Osteoblast (primary cell): ENCODE measurements at places on chromosomes 13 and 19. TPM values are rescaled to one million over a fixed set of nuclear protein-coding genes. Genes with fewer than 3 reads are reported as not detected.

DNA sequence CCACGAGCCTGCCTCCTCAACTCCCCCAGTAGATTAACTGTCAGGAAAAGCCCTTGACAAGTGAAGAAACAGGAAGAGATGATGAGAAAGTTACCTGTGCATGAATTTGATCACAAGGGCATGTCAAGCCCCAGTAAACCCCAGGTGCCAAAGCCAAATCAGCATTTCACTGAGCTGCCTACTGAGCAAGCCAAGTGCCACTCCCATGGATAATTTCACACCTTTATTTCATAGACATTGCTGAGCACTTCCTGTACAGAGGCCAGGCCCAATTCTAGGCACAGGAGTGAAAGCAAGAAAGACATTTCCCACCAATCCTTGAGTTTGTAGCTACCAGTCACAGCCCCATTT, 2.4 kb downstream of the GADD45GIP1 start:
- peaks cover 42% of the 10 kb centered on the region for H3K4me1 ChIP-seq
- peaks cover 45% of the 10 kb centered on the region for H3K36me3 ChIP-seq
- no peak for DNase-seq
- H3K4me3 ChIP-seq, result no peak overlapping the region

DNA sequence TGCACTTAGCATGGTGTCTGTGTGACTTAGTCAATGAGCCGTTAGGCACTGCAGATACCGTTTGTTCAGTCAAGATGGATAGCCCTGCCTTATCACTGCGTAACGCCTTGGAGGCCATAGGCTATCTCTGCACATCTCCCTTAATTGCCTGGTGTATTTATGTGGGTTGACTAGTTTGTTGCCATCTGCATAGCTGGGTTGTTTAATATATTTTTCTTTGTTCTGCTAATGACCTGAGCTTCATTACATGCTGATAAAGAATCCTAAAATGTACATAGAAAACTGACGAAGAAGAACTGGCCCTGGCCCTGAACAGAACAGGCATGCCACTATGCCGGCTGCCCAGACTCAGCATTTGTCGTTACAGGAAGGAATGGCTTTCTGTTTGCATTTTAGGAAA, 297.8 kb downstream of the SHISA2 start:
- H3K4me3 ChIP-seq, result no peak overlapping the region
- no peak overlapping the region for H3K27ac ChIP-seq

DNA sequence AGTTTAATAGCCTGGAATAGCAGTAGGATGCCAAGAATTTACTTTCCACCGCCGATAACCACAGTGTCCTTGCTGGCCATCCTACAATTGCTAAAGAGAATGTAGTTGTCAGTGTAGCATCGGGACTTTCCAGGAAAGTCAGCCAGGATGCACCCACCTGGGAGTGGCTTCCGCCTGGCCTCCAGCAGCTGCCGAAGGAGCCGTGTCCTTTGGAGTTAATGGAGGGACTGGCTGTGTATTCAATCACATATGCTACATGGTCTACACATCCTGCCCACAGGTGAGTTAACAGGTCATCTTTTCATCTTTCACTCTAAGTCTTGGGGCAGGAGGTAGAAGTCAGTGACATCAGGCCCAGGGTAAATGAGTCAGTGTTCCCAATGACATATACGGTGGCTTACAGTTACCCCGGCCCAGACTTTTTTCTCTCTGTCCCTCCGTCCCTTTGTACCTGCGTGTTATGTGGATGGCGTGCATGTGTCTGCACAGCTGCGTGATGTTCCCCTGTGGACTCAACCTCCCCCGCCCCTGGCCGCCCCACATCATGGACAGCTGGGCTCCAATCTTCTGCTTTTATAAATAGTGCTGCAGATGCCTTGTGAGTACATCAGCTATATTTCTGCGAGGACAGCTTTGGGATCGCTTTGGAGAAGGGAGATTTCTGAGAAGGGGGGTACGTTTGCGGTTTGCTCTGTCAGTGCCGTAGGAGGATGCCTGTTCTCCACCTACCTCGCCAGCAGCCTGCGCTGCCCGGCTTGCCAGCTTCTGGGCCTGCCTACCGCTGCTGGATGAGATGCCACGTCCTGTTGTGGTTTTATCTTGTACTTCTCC, 63.1 kb downstream of the ATP11A start:
- no peak overlapping the region for H3K4me3 ChIP-seq
- peak; percentile 60 for DNase-seq
- H3K36me3 ChIP-seq, result no peaks in the 10 kb centered on the region
- H3K27ac ChIP-seq, result no peak overlapping the region

DNA sequence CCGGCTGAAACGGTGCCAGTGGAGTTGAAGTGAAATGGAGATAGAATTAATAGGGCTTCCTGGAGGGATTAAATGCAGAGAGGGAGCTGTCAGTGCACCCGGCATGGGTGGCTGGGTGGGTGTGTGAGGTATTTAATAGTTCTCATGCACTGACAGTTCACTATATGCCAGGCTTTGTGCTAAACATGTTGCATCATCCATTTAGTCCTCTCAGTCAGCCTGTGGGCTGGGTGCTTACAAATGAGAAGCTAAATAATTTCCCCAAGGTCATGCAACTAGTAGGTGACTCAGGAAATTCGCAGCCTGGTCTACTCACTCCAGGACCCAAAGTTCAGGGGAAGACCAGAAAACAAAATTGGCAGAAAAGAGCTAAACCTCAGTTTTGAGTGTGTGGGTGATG, 63.5 kb upstream of the SPATA13 start:
- no peak overlapping the region for H3K27ac ChIP-seq
- no peaks in the 10 kb centered on the region for H3K36me3 ChIP-seq
- H3K27me3 ChIP-seq, result peaks cover 2% of the 10 kb centered on the region

DNA sequence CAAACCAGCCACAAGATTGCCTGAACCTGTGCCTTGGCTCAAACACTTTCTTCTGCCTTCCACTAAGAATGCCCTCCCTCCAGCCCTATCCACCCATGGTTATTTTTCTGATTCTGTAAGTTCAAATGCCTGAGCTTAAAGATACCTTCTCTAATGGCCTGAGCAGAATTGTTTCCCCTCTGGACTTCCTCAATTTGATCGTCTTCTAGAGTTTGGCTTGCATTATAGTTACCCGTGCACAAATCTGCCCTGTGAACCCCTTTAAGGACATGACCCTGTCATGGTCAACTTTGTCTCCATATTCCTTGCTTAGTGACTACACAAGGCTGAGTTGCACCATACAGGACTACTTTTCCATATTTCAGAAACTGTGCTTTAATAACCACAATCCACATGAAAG, 481.0 kb downstream of the FOXO1 start:
- no peak overlapping the region for H3K4me3 ChIP-seq
- peaks cover 9% of the 10 kb centered on the region for H3K27me3 ChIP-seq
- H3K4me1 ChIP-seq, result peaks cover 4% of the 10 kb centered on the region
- H3K27ac ChIP-seq, result no peak overlapping the region
- H3K36me3 ChIP-seq, result no peaks in the 10 kb centered on the region

Gene SPRY2
- total RNA-seq, result 5.0 and 6.5 TPM in 2 replicates

Gene ZNF460
- 101 and 115 TPM in 2 replicates for total RNA-seq

DNA sequence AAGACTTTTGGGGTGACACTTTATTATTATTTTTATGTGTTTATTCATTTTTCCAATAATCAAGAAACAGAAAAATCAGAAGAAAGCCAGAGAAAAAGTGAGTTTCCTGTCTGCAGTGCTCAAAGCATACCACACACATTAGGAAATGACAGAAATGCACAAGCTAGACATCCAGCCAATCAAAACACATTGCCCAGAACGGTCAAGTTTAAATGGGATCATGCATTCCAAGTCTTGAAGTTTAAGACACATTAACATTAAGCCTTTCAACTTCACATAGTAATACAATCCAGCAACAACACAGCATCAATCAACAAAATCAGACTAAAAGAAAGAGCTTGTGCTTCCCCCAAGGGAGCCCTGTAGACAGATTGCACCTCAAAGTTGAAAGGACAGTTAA, 28.7 kb upstream of the MEDAG start:
- H3K4me3 ChIP-seq, result no peak overlapping the region
- peak overlapping the region; percentile 57 for H3K27ac ChIP-seq
- DNase-seq, result no peak

GRCh38 chr19:39737351-39737750, 478 bp downstream of the CLC start:
- H3K4me3 ChIP-seq, result no peak overlapping the region
- peak; percentile 15 for DNase-seq
- H3K27ac ChIP-seq, result no peak overlapping the region
- no peaks in the 10 kb centered on the region for H3K27me3 ChIP-seq

DNA sequence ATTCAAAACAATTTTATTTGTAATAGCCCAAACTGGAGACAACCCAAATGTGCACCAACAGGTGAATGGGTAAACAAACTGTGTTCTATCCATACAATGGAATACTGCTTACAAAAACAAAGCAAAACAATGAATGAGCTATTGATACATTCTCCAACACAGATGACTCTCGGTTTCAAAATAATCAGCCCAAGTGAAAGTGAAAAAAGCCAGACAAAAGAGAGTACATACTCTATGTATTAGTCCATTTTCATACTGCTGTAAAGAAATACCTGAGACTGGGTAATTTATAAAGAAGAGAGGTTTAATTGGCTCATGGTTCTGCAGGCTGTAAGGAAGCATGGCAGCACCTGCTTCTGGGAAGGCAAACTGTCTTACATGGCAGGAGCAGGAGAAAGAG, 65.2 kb upstream of the LRCH1 start:
- H3K4me1 ChIP-seq, result peaks cover 16% of the 10 kb centered on the region
- H3K4me3 ChIP-seq, result no peak overlapping the region
- no peak overlapping the region for H3K27ac ChIP-seq
- no peaks in the 10 kb centered on the region for H3K27me3 ChIP-seq
- DNase-seq, result no peak

Gene ABHD17A
- 49.5 and 52.5 TPM in 2 replicates for total RNA-seq

DNA sequence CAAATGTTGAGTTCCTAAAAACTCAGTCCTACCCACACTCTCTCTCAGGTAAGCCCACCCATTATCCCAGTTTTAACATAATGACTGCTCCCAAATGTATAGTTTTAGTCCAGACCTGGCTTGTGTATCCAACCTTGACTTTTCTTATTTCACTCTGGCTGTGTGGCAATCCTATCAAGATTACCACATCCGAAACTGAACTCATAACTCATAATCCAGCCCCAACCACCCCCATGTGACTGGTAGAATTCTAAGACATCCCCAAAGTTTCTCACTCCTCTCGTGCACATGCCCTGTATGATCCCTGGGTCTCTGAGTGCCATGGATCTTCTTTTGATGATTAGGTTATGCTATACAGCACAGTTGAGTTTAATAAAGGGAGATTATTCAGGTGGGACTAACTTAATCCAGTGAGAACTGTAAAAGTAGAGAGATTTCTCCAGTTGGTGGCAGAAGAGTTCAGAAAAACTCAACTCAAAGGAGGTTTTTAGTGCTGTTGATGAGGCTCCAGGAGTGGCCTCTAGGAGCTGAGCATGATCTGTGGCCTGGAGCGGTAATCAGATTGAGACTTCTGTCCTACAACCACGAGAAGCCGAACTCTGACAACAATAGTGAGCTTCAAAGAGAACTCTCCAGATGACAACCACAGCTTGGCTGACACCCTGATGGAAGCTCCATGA, 413.4 kb downstream of the ZNF536 start:
- no peak overlapping the region for H3K4me3 ChIP-seq
- no peak overlapping the region for H3K27ac ChIP-seq
- no peaks in the 10 kb centered on the region for H3K27me3 ChIP-seq
- no peak for DNase-seq

DNA sequence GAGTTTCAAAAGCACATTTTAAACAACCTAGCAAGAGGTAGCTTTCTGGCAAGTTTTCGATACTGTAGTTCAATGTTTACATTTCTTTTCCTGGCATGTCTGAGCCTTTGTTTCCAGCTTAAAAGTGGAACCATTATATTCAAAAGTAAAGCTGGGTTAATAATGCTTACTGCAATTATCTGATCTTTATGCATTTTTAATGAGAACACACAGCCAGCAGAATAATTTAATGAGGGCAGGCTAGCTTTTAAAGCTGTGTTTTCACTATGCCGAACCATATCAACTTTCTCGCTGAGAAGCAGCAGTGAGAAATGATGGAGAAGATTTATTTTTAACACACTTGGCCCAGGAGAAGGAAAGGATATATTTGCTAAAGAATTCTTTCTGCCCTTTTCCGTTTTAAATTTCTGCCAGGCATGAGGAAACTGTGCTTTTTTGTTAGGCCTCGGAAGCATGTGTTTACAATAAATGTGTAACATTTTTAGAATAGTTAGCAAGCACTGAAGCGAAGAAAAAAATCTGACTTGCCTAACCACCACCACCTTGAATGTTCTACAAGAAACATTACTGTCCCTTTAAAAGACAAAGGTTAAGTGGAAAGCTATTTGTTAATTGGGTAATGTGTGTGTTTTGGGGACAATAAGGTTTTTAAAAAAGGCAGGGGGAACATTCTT, 1.0 kb downstream of the MBNL2 start:
- DNase-seq, result no peak
- H3K27me3 ChIP-seq, result no peaks in the 10 kb centered on the region
- H3K27ac ChIP-seq, result peak overlapping the region; percentile 84
- peaks cover 30% of the 10 kb centered on the region for H3K4me1 ChIP-seq

GRCh38 chr13:106038752-106039151, 496.7 kb downstream of the EFNB2 start:
- no peak overlapping the region for H3K4me3 ChIP-seq
- H3K27me3 ChIP-seq, result no peaks in the 10 kb centered on the region
- peaks cover 9% of the 10 kb centered on the region for H3K4me1 ChIP-seq
- H3K27ac ChIP-seq, result peak overlapping the region; percentile 3
- no peaks in the 10 kb centered on the region for H3K36me3 ChIP-seq

- DNase-seq, result no peak
- no peaks in the 10 kb centered on the region for H3K36me3 ChIP-seq
- H3K4me1 ChIP-seq, result no peaks in the 10 kb centered on the region
- H3K27me3 ChIP-seq, result peaks cover 14% of the 10 kb centered on the region
- H3K4me3 ChIP-seq, result no peak overlapping the region
- H3K27ac ChIP-seq, result no peak overlapping the region
Observed at GRCh38 chr19:41457241-41457640, 14.3 kb downstream of the ERICH4 start.

GRCh38 chr13:112469071-112469745, 93.1 kb downstream of the SPACA7 start:
- no peaks in the 10 kb centered on the region for H3K4me1 ChIP-seq
- H3K27me3 ChIP-seq, result no peaks in the 10 kb centered on the region
- DNase-seq, result no peak
- no peak overlapping the region for H3K27ac ChIP-seq

DNA sequence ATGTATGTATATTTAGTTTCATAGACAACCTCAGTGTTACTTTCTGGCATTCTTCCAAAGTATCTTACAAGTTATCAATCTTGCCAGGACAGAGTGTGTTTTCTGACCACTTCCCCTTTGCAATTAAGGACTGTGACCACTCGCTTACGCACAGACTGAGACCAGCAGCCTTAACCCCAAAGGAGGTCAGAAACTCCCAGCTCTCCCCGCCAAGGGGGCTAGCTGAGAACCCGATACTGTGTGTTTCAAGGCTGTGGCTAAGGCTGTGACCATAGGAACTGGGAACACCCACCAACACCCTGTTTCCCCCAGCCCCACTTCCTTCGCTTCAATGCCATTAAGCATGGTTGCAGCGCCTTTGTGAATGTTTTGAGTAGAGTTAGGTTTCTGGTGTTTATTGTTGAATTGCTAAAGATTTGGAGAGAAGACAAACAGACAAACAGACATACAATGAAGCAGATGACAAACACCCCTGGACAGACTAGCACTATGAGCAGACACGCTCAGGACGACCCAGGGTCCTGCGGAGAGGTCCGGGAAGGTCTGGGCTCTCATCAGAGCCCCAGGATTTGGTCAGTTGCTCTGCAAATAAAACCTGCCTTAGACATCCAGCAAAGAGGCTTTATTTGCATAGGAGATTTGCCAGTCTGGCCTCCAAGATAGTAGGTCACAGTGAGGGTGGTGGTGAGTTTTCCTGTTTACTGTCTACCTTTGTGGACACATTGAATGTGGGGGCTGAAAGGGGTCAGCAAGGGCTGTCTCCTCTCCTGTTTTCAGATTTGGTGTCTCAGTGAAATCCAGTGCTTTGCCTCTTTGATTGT, 25.0 kb upstream of the TNFSF11 start:
- peaks cover 22% of the 10 kb centered on the region for H3K4me1 ChIP-seq
- H3K4me3 ChIP-seq, result peak overlapping the region; percentile 1
- H3K36me3 ChIP-seq, result no peaks in the 10 kb centered on the region
- no peaks in the 10 kb centered on the region for H3K27me3 ChIP-seq
- no peak for DNase-seq
- H3K27ac ChIP-seq, result no peak overlapping the region
